ENCODE measurements at places on chromosomes 1 and 21.
A peak's percentile ranks its signal among the peaks of the same experiment; 100 is the strongest.

- no peak for DNase-seq
Measured at GRCh38 chr1:59156526-59157199, 140.2 kb upstream of the FGGY start.

- DNase-seq = no peak
Measured at GRCh38 chr1:196180847-196181593, 427.2 kb downstream of the KCNT2 start.

DNA sequence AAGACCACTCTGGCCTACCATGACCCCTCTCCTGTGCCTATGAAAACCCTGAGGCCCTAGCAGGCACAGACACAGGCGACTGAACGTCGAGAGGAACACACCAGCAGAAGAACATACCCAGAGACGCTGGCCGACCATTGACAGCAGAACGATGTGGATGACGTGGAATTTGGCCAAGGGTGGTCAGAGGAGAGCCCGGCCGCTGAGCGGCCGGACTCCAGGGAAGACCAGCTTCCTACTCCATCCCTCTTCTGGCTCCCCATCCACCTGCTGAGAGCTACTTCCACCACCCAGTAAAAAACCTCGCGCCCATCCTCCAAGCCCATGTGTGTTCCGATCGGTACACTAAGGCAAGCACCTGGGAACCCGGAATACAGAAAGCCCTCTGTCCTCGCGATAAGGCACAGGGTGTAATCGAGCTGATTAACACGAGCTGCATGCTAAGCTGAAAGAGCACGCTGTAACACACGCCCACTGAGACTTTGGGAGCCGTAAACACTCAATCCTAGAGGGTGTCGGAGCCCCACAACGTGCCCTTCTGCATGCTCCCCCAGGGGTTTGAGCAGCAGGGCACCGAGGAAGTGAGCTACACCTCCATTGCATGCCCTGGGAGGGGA is 150.3 kb downstream of the CENPF start:
- no peak for DNase-seq

GRCh38 chr1:31412732-31413404 is at the start of gene SERINC2:
SERINC2 (plus strand) TSS chr1:31413213; CDS start chr1:31413266, 53 bp downstream.
- DNase-seq = peak; percentile 59

DNA sequence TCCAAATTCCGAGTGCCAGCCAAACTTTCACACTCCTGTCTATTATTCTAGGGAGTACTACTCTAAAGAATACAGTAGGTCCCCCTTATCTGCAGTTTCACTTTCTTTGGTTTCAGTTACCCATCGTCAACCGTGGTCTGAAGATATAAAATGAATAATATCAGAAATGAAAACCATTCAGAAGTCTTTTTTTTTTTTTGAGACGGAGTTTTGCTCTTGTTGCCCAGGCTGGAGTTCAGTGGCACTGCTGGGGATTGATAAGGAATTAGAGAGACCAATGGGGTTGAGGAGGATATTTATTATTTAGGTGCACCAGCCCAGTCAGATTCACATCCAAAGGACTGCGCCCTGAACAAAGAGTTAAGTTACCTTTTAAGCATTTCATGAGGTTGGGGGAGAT is 52.9 kb upstream of the SRSF10 start:
- peak; percentile 7 for DNase-seq

GRCh38 chr1:64223329-64224151 is 20.1 kb downstream of the UBE2U start:
- DNase-seq = peak; percentile 70

GRCh38 chr1:3504151-3504821 is 49.8 kb downstream of the ARHGEF16 start:
- no peak for DNase-seq

DNA sequence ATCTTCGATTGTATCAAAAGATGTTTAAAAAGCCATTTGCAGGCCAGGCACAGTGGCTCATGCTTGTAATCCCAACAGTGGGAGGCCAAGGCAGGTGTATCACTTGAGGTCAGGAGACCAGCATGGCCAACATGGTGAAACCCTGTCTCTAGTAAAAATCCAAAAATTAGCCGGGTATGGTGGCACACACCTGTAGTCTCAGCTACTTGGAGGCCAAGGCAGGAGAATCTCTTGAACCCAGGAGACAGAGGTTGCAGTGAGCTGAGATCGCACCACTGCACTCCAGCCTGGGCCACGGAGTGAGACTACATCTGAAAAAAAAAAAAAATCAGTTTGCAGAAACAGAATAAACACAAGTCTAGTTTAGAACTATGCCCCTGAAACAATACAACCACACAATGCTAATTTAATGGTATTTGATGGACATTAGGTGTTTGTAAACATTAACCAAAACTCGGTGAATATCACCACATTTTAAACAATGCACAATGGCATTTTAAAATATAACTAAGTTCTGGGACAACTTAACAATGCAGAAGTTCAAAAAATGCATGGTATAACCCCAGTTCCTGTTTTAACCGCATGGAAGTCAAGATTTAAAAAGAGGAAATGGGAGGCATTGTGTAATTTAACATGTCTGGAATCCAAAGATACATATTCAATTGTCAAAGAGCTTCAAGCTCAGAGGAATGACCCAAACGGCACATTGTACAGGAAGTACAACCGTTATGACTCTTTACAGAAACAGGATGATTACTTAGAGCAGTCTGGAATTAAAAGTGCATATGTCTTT is 7.1 kb upstream of the PTTG1IP start:
- DNase-seq = no peak

DNA sequence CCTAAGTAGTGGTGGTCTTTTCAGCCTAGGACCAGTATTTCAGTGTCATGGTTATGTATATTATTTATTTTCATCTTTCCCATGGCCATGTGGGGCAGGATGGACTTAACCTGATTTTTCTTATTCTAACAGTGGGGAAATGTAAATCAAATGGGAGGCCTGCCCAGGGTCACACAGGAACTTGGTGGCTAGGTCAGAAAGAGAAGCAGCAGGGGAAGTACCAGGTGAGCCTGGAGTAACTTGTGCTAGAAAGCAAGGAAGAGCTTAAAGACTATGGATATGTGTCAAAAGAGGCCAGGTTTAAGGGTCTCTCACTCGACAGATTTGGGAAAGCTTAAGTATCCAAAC is 936 bp downstream of the ZFP69B start:
- DNase-seq = no peak

DNA sequence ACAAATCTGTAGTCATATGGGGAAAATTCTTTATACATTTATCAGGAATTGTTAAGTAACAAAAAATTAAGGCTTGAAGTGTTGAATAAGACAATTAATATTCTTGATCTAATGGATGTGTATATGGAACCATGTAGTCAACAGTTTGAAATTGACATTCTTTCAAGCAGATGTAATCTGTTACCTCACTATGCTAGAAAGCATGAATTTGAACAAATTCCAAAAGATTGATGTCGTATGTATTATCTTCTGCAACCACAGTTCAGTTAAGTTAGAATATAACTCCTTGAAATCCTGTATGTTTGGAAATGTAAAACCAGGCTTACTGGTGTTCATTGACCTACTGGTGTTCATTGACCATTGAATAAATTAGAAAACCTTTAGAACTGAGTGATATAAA is 16.1 kb downstream of the CCDC18 start:
- DNase-seq = no peak

DNA sequence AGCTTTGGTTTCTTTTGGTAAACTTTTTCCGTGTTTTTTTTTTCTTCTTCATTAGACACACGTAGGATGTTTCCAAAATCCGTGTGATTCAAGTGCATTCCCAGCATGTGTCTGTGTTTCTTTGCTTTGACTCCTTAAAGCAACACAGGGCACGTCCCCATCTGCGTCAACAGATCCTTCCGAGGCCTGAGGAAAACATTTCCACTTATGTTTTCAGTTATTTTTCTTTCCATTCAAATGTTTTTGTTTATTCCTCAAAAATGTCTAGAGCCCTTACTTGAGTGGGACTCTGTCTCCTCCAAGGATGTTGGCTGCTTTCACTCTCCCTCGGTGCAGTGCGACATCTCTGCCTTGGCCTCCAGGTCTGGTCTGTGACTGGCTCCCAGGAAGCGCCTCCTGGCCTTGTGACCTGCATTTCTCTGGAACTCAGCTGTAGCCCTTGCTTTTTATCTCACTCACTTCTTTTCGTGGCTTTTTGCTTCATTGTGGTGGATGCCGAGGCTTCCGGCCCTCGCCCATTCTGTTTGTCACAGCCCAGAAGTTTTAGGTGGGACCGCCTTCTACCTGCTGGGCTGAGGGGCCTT is 31.3 kb upstream of the SLC19A1 start:
- no peak for DNase-seq

DNA sequence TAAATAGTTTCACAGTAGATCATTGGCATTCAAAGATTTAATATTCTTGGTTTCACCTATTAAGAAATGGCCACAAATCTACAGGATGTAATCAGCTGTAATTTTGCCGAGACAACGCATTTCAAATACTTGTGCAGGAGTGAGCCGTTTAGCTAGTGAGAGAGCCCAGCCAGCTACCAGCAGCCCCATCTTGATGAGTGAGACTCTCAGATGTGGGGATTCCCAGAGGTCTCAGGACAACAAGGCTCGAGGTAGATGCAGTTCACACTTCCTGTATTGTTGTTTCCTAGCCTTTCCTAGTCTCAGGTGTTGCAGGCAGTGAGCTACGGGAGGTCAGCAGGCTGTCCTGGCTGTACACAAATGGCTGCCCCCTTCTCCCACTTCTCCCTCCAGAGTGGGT is 108.6 kb downstream of the PBX1 start:
- DNase-seq = peak; percentile 90

GRCh38 chr1:70324683-70325082 is 29.8 kb downstream of the ANKRD13C start:
- no peak for DNase-seq

DNA sequence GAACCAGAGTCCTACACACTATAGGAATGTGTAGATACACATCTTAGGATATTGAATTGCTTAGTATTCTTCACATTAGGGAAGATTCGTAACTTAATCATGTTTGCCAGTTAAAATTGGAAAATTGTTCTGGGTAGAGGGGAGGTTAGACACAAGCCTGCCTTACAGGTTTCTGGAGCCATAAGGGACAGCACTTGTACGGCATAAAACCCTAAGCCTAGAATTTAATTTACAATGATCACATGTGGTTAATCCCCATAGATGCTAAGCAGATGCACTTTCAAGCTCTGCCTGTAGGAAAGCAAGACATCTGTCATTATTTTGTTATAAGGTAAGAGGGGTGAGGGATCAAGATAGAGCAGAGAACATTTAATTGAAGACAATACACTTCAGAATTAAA is 820.7 kb downstream of the NCAM2 start:
- no peak for DNase-seq

DNA sequence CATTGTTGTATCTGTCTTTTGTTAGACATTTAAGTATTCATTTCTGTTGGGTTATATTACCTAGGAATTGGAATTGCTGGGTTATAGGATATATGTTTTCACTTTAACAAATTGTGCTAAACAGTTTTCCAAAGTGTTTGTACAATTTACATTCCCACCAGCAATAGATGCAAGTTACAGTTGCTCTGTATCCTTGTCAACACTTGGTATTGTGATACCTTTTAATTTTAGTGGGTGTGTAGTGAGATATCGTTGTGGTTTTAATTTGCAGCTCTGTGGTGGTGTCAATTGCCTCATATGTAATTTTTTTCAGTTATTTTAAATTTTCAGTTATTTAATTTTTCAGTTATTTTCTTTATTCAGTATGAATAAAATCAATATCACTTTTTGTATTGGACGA is 7.4 kb upstream of the DPH5 start:
- no peak for DNase-seq

- DNase-seq = no peak
Measured at GRCh38 chr1:192933744-192934143, 124.9 kb downstream of the RGS2 start.

GRCh38 chr21:44987301-44987885 is 47.6 kb downstream of the SLX9 start:
- DNase-seq = no peak

DNA sequence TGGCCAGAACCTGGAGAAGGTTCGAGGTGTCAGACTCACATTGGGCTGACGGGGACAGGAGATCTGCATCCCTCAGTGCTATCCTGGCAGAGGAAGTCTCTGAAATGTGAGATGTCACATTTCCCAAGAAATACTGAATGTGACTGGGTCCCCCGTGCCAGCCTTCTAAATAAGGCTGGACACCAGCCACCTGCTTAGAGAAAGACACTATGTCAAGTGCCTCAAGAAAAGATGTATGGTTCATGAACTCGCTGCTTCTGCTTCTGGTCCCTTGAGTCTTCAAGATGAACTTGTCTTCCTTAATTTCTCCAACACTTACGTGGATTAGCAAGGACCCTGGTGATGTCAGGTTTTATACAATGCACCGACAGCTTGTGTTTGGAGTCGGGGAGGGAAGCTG is 42.1 kb upstream of the FHAD1 start:
- DNase-seq = no peak

- no peak for DNase-seq
Measured at GRCh38 chr1:65449214-65449823, 28.9 kb downstream of the LEPR start.

GRCh38 chr1:167987174-167987573 is 50.3 kb upstream of the MPC2 start:
- no peak for DNase-seq

DNA sequence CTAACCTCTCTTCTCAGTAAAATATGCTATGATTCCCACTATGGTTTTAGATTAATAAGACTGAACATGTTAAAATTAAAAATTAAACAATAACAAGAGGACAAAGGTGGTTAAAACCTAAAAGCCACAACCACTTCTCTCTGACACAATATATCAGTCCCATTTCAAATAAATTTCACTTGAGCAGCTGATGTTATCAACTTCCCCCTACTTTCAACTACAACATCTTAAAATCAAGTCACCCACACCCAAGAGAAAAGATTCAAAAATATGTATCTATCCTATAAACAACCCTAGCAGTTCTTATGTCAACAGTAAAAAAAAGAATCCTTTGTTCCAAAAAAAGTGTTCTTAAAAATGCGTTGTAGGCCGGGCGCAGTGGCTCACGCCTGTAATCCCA is 7.5 kb downstream of the PUM1 start:
- DNase-seq = no peak

GRCh38 chr1:208332036-208332773 is 88.0 kb upstream of the PLXNA2 start:
- no peak for DNase-seq

DNA sequence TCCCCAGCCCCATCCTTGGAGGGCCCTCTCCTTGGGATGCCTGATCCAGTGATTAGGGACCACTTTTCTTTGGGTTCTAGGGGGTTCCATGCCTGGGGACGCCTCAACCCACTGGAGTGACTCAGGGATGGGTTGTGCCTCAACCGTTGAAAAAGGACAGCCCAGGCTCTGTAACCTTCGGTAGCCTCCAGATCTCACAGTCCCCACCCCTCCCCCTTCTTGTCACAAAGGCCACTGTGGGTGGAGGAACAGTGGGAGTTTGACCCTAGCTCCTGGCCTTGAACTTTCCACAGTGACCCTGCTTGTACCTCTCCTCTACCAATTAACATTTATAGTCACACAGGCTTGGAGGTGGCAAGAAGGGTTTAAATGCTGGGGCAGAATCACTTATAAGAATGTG is 2.6 kb upstream of the RORC start:
- DNase-seq = no peak

Measured in MM.1S (cell line).